ENCODE measurements at places on chromosomes 5 and 9. TPM values are rescaled to one million over a fixed set of nuclear protein-coding genes. Genes with fewer than 3 reads are reported as not detected.

DNA sequence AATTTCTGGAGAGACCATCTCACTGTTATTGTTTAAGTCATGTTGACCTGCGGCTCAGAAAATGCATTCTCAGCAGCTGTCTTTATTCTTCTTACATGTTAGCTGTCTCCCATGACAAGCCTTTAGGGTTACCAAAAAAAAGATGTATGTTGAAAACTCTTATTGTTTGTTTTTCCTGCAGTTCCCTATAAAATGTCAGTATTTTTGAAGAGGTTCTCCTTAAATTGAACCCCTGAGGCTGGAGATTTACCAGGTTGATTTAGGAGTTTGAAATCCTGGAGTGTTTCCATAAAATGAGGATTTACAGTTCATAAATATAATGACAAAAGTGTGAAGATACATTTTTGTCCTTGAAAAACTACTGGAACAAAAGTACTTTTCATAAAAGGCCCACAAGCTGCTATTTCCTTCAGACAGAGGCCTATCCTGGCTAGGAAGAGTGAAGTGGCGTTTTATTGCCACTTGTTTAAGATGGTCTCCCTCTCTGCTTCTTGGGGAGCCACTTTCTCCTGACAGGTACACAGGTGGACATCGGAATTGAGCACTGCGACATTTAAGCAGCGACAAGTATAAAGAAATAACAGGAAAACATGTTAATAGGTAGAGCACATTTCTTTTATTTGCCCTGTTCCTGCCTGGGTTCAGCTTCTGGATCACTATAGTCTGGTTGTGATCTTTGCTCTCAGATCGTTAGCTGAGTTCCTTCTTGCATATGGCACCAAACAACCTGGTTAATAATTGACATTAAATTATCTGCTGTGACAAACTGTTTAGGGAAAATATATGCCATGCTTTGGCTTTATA lies 344.8 kb upstream of the RPS23 start:
- no peak overlapping the region for H3K4me3 ChIP-seq
- H3K36me3 ChIP-seq = no peaks in the 10 kb centered on the region
- DNase-seq = no peak

DNA sequence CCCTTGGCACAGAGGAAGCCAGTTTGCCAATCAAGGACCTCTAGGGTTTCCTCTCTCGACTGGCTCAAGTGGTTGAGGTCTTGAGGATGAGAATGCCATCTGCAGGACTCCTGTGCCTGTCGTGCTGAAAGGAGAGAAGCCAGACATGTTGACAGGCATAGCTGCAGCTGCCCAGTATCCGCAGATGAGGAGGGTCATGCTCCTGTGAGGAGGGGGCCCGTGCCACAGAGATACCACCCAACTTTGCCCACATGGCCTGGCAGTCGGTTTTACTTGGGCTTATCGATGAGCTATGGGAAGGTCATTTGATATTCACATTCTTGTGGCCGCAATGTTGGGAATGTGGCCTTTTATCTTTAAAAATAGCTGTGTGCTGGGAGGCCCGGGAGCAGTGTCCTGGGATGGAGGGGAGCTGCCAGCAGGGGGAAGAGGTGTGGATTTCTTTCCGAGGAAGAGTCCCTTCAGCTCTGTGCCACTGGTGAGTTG lies 17.4 kb downstream of the FRMPD1 start:
- H3K36me3 ChIP-seq = no peaks in the 10 kb centered on the region
- H3K27ac ChIP-seq = no peak overlapping the region
- no peaks in the 10 kb centered on the region for H3K4me1 ChIP-seq
- DNase-seq = no peak
- H3K27me3 ChIP-seq = peaks cover 30% of the 10 kb centered on the region
- no peak overlapping the region for H3K4me3 ChIP-seq

- peaks cover 45% of the 10 kb centered on the region for H3K4me1 ChIP-seq
- peak; percentile 43 for DNase-seq
- no peak overlapping the region for H3K4me3 ChIP-seq
- H3K27me3 ChIP-seq = no peaks in the 10 kb centered on the region
Observed at GRCh38 chr5:150609843-150610584, 30.4 kb upstream of the SYNPO start.

DNA sequence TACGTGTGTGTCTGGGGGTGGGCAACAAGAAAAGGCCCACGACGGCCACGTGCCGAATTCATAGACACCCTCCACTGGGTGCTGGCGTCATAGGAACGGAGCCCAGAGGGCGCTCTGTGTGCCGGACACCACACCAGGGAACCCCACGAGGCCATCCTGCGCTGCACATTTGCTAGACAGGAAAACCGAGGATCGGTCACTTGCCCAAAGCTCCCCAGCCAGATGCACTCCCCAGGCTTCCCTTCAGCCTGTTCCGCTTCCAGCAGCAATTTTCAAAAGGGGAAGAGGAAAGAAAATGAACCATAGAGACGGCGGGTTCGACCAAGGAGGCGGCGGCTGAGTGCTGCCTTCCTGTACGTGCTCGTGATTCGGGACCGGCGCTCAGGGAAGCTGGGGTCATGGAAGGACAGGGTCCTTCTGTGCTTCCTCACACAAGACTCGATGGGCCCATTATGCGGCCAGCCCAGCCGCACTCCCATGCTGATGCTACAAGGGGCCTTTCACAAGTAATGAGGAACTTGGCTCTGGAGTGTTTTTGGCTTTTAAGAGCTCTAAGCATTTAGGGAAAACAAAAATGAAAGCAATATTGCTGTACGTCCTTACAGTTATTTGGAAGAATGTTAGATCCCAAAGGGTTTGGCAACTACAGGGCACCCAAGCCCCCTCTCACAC lies 124.6 kb upstream of the SARDH start:
- H3K36me3 ChIP-seq = no peaks in the 10 kb centered on the region
- peak overlapping the region; percentile 10 for H3K4me3 ChIP-seq
- no peaks in the 10 kb centered on the region for H3K27me3 ChIP-seq
- peak; percentile 78 for DNase-seq
- peaks cover 23% of the 10 kb centered on the region for H3K4me1 ChIP-seq

GRCh38 chr5:132799392-132799791 lies 13.7 kb upstream of the SOWAHA start:
- no peaks in the 10 kb centered on the region for H3K4me1 ChIP-seq
- peaks cover 3% of the 10 kb centered on the region for H3K27me3 ChIP-seq
- no peak for DNase-seq
- H3K4me3 ChIP-seq = no peak overlapping the region
- H3K27ac ChIP-seq = no peak overlapping the region

- H3K4me3 ChIP-seq = no peak overlapping the region
- H3K27me3 ChIP-seq = no peaks in the 10 kb centered on the region
- no peak overlapping the region for H3K27ac ChIP-seq
Observed at GRCh38 chr5:116457062-116457461, 117.6 kb downstream of the SEMA6A start.

- peak overlapping the region; percentile 58 for H3K4me3 ChIP-seq
- DNase-seq = peak; percentile 88
- H3K4me1 ChIP-seq = peaks cover 21% of the 10 kb centered on the region
- peak overlapping the region; percentile 59 for H3K27ac ChIP-seq
- H3K36me3 ChIP-seq = no peaks in the 10 kb centered on the region
Observed at GRCh38 chr9:127608104-127608966, 3.7 kb upstream of the STXBP1 start.

GRCh38 chr9:26773056-26773455 lies 119.5 kb downstream of the CAAP1 start:
- no peak overlapping the region for H3K27ac ChIP-seq
- H3K4me1 ChIP-seq = no peaks in the 10 kb centered on the region
- H3K4me3 ChIP-seq = no peak overlapping the region
- DNase-seq = no peak
- H3K27me3 ChIP-seq = no peaks in the 10 kb centered on the region
- H3K36me3 ChIP-seq = no peaks in the 10 kb centered on the region

- no peaks in the 10 kb centered on the region for H3K4me1 ChIP-seq
- no peak for DNase-seq
- H3K27ac ChIP-seq = no peak overlapping the region
- no peaks in the 10 kb centered on the region for H3K27me3 ChIP-seq
- no peak overlapping the region for H3K4me3 ChIP-seq
Observed at GRCh38 chr9:89564346-89564878, 40.4 kb upstream of the GADD45G start.

DNA sequence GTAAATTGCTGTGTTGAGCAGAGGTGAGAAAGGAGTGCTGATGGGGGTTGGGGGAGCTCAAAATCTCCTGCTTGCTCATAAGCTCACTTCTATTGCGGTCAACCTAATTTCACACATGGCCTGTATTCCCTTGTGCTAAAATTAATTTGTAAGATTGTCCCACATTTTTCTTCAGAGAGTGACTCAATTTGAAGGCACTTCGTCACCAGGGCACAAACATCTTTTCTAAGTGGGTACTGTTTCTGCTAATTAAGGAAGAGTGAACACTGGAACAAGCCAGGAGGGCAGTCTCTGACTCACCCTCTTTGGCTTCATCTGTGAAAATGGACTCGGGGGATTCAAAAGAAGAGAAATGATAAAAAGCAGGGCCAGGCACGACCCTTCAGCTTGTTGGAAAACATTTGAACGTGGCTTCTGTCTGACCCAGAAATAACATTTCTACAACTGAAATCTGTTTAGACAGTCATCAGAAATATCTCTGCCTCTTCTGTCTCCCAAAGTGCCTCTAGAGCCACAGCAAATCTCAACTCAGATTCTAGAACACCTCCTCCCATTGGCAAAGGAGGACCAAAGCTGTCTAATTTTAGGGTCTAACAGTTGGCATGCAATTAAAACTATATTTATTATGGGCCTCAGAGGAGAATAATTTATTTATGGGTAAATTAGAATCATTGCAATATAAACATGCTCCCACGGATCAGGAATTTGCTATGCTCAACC lies 49.8 kb downstream of the FEM1C start:
- no peaks in the 10 kb centered on the region for H3K4me1 ChIP-seq
- H3K27me3 ChIP-seq = no peaks in the 10 kb centered on the region
- no peaks in the 10 kb centered on the region for H3K36me3 ChIP-seq
- no peak overlapping the region for H3K4me3 ChIP-seq

DNA sequence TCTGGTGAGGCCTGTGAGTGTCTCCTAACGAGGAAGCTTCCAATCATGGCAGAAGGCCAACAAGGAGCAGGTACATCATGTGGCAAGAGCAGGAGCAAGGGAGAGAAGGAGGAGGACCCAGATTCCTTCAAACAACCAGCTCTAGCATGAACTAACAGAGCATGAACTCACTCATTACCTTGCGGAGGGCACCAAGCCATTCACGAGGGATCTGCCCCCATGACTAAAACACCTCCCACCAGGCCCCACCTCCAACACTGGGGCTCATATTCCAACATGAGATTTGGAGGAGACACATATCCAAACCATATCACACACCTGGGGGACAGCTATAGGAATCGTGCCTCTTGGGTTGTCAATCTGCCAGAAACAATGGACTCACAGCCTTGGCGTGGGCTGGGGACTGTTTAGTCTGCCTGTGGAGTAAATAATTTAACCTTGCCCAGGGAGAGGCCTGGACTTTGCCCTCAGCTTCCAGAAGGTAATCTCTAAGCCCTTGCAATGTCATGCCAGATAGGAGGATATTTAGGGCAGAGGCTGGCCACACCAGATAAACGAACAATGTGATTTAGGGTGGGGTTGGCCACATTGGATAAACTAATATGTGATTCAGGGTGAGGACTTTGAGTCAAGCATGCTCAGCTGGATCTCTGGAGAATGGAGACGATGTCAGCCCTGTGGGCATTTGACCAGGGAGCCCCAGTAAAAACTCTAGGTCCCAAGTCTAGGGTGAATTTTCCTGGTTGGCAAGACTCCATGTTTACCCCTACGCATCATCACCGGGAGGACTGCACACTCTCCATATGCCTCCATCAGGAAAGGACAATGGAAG lies 13.6 kb upstream of the VDAC1 start:
- H3K36me3 ChIP-seq = no peaks in the 10 kb centered on the region
- no peaks in the 10 kb centered on the region for H3K27me3 ChIP-seq
- DNase-seq = no peak
- H3K27ac ChIP-seq = no peak overlapping the region
- no peak overlapping the region for H3K4me3 ChIP-seq

DNA sequence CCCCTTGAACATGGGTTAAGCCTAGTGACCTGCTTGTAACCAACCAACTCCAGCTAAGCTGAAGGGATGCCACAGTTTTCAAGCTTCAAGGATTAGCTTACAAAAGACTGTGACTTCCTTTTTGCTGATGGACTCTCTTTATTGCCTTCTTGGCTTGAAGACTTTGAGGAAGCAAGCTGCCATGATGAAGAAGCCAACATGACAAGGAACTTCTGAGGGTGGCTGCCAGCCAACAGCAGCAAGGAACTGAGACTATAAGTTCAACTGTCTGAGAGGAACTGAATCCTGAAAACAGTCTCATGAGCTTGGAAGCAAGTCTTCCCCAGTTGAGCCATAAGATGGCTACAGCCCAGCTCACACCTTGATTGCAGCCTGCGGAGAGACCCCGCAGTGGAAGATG lies 116.1 kb upstream of the TAF11L2 start:
- no peaks in the 10 kb centered on the region for H3K4me1 ChIP-seq
- no peak overlapping the region for H3K27ac ChIP-seq
- no peaks in the 10 kb centered on the region for H3K27me3 ChIP-seq
- DNase-seq = peak; percentile 78

DNA sequence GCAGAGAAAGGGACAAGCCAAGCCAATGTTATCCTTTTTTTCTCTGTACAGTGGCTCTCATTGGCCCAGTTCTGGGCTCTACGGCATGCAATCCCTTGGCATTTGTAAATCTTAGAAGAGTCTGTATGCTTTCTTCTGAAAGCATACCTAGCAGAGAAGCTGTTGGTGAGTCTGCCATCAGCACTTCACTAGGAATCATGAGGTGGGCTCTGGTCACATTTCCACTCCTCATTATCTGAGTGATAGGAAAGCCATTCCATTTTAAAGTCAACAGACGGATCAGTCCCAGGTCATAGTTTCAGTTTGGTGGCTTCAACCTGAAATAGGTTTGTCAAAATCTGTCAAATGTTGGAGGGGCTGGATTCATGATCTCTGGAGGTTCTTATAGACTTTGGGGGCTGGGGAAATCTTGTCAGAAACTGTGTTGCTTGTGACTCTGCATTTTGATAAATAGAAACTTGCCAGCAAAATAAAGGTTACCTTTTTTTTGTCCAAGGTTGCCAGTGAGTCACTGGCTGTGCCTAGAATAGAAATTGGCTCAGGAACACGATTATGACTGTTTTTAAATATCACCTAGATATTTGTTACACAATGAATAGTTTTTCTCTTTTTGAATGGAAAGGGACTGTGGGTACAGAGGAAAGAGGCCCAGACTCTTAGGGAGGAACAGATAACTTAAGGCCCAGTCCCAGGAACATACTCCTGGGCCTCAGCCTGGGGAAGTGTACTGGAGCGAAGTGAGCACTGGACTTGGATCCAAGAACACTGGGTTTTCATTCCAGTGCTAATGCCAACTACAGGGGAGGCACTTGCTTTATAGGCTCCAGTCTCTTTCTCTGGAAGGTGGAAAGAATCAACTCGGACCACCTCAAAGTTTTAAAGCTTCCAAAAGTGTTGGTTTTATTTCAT lies 183.1 kb downstream of the NMUR2 start:
- no peak overlapping the region for H3K4me3 ChIP-seq
- no peaks in the 10 kb centered on the region for H3K4me1 ChIP-seq
- H3K27ac ChIP-seq = no peak overlapping the region
- H3K27me3 ChIP-seq = no peaks in the 10 kb centered on the region
- no peak for DNase-seq

AFAP1L1 gene
- total RNA-seq = 26.6 TPM

GARNL3 gene
- total RNA-seq = 7.8 TPM

ADAMTSL1 gene
- 3.7 TPM for total RNA-seq

All from lower lobe of right lung (tissue), 2 donors.